Lung (tissue), 17 donors: ENCODE measurements at places on chromosomes 7 and 10. TPM values are rescaled to one million over a fixed set of nuclear protein-coding genes. Genes with fewer than 3 reads are reported as not detected.

ADIRF gene
- total RNA-seq: 61.4 TPM

PRKG1 gene
- total RNA-seq: 24.9 TPM

C10orf143 gene
- total RNA-seq: 3.0 TPM

SFMBT2 gene
- total RNA-seq: 11.0 TPM

TMEM72 gene
- not detected for total RNA-seq

CRTAC1 gene
- 55.1 TPM for total RNA-seq

MMP21 gene
- total RNA-seq: 0.21 TPM
